ENCODE measurements at places on chromosomes 16 and 17. TPM values are rescaled to one million over a fixed set of nuclear protein-coding genes. Genes with fewer than 3 reads are reported as not detected.

The ZNF785 gene
- 10.6 TPM for total RNA-seq

The FBXO39 gene
- total RNA-seq: 0.07 TPM

The CCL16 gene
- not detected for total RNA-seq

The RBL2 gene
- total RNA-seq: 57.7 TPM

The CCL4 gene
- total RNA-seq: not detected

The TMEM238L gene
- total RNA-seq: not detected

The CDRT4 gene
- total RNA-seq: 3.4 TPM

Measured in smooth muscle cell of the pulmonary artery (primary cell).